ENCODE measurements at places on chromosomes 6 and 20. TPM values are rescaled to one million over a fixed set of nuclear protein-coding genes. Genes with fewer than 3 reads are reported as not detected.
A peak's percentile ranks its signal among the peaks of the same experiment; 100 is the strongest.

CNPY3 gene
- polyA plus RNA-seq: 36.1 TPM

GRCh38 chr6:5261545-5262109 lies 314 bp downstream of the FARS2 start:
- H3K27ac ChIP-seq: no peak overlapping the region
- no peaks in the 10 kb centered on the region for H3K36me3 ChIP-seq
- H3K4me1 ChIP-seq: no peaks in the 10 kb centered on the region
- H3K27me3 ChIP-seq: no peaks in the 10 kb centered on the region
- DNase-seq: no peak

DNA sequence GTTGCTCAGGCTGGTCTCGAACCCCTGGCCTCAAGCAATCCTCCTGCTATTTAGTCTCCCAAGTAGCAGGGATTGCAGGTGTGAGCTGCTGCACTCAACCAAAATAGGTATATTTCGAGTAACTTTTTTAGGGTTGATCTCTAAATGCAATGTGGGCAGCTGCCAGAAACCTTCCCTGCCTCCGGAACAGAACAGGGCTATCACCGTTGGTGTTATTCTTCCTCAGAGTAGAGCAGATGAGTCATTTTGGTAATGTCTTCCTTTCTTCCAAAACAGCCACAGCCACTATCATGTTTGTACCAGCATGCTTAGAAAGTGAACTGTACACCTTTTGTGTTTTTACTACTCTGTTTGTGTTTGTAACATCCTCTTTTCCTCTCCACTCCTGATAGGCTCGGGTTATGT lies 44.1 kb downstream of the SNX9 start:
- no peak for DNase-seq
- no peaks in the 10 kb centered on the region for H3K4me1 ChIP-seq
- H3K27ac ChIP-seq: no peak overlapping the region
- no peaks in the 10 kb centered on the region for H3K36me3 ChIP-seq
- no peak overlapping the region for H3K4me3 ChIP-seq

ANKS1A gene
- 17.2 TPM for polyA plus RNA-seq

FOXQ1 gene
- 0.05 TPM for polyA plus RNA-seq

- no peaks in the 10 kb centered on the region for H3K27me3 ChIP-seq
- H3K27ac ChIP-seq: no peak overlapping the region
- no peak for DNase-seq
- no peak overlapping the region for H3K4me3 ChIP-seq
- no peaks in the 10 kb centered on the region for H3K36me3 ChIP-seq
These were observed 736.6 kb downstream of the DHX35 start for GRCh38 chr20:39698752-39699151.

DNA sequence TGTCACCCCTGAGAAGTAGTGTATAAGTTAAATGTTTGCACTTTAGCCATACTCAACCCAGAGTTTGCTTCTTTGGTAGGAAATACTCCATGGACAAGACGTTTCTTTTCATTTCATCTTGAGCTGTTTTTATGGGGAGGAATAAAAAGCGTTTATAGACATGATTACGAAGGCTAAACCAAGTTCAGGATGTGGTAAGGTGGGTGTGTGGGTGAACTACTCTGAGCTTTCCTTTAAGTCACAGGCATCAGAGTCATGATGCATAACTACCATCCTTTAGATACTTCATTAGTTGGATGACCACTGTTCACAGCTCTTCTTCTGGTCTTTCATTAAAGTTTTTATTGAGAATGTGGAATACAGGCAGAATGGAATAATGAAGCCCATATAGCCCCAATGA lies 48.9 kb downstream of the EBF4 start:
- H3K27me3 ChIP-seq: no peaks in the 10 kb centered on the region
- H3K4me3 ChIP-seq: no peak overlapping the region
- DNase-seq: no peak

DNA sequence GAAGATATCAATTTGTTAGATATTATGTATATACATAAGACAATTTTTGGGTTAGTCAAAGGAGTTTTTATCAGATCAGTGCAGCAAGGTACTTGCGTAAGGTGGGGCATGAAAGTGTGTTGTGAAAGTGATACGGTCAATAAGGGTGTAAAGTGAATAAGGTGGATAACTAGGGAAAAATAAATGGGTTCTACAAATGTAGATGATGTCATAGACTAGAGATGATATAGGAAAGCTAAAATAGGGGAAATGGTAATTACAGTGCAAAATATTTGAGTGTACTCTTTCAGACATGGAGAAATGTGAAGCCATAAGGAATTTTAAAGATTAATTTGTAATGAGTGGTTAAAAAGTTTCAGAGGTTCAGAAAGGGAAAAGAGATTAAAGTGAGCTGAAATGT lies 180.6 kb upstream of the KHDRBS2 start:
- no peaks in the 10 kb centered on the region for H3K36me3 ChIP-seq
- no peak for DNase-seq
- no peaks in the 10 kb centered on the region for H3K27me3 ChIP-seq
- no peaks in the 10 kb centered on the region for H3K4me1 ChIP-seq
- no peak overlapping the region for H3K4me3 ChIP-seq
- H3K27ac ChIP-seq: no peak overlapping the region

- H3K27ac ChIP-seq: no peak overlapping the region
- DNase-seq: no peak
- peaks cover 2% of the 10 kb centered on the region for H3K4me1 ChIP-seq
- H3K27me3 ChIP-seq: no peaks in the 10 kb centered on the region
- peaks cover 8% of the 10 kb centered on the region for H3K36me3 ChIP-seq
These were observed 53.5 kb downstream of the TRPC4AP start for GRCh38 chr20:35039146-35039545.

- no peak overlapping the region for H3K27ac ChIP-seq
- H3K4me1 ChIP-seq: no peaks in the 10 kb centered on the region
- DNase-seq: no peak
- no peaks in the 10 kb centered on the region for H3K36me3 ChIP-seq
- no peaks in the 10 kb centered on the region for H3K27me3 ChIP-seq
These were observed 497.1 kb upstream of the GJE1 start for GRCh38 chr6:141635621-141636020.

- no peak overlapping the region for H3K4me3 ChIP-seq
- H3K27ac ChIP-seq: no peak overlapping the region
- H3K27me3 ChIP-seq: peaks cover 2% of the 10 kb centered on the region
- no peaks in the 10 kb centered on the region for H3K4me1 ChIP-seq
- no peaks in the 10 kb centered on the region for H3K36me3 ChIP-seq
These were observed 51.9 kb upstream of the EDN1 start for GRCh38 chr6:12238219-12238618.

CST4 gene
- polyA plus RNA-seq: not detected

DNA sequence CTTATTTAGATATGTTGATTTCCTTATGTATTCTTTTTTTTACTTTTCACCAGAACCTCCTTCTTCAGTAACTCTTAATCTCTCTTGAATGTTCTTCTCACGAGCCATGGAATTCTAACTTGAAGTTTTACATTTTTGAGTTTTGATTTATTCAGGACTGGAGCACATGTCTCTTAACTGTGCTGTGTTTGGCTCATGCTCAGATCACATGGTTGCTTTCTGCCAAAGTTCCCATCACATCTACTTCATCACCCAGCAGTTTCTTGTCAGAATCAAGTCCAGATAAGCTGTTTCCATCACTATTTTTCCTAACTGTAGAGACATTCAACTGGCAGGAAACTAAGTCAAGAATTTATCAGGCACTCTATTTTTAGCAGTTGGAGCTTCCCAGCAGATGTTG lies 31.7 kb downstream of the SLC35A1 start:
- no peaks in the 10 kb centered on the region for H3K27me3 ChIP-seq
- no peak overlapping the region for H3K27ac ChIP-seq
- no peak for DNase-seq

- H3K4me1 ChIP-seq: no peaks in the 10 kb centered on the region
- no peak overlapping the region for H3K4me3 ChIP-seq
- H3K27ac ChIP-seq: no peak overlapping the region
- no peak for DNase-seq
These were observed 156.5 kb upstream of the PRDM1 start for GRCh38 chr6:105929626-105930025.

MYT1 gene
- polyA plus RNA-seq: not detected

GRCh38 chr6:42217157-42217518 lies 523 bp downstream of the MRPS10 start:
- H3K27me3 ChIP-seq: no peaks in the 10 kb centered on the region
- H3K27ac ChIP-seq: no peak overlapping the region
- DNase-seq: no peak
- no peaks in the 10 kb centered on the region for H3K4me1 ChIP-seq
- H3K4me3 ChIP-seq: peak overlapping the region; percentile 72
- H3K36me3 ChIP-seq: no peaks in the 10 kb centered on the region

- H3K27ac ChIP-seq: no peak overlapping the region
- no peak for DNase-seq
- H3K4me1 ChIP-seq: no peaks in the 10 kb centered on the region
- H3K36me3 ChIP-seq: no peaks in the 10 kb centered on the region
- H3K4me3 ChIP-seq: no peak overlapping the region
These were observed 774.2 kb upstream of the FLRT3 start for GRCh38 chr20:15111654-15112053.

DNA sequence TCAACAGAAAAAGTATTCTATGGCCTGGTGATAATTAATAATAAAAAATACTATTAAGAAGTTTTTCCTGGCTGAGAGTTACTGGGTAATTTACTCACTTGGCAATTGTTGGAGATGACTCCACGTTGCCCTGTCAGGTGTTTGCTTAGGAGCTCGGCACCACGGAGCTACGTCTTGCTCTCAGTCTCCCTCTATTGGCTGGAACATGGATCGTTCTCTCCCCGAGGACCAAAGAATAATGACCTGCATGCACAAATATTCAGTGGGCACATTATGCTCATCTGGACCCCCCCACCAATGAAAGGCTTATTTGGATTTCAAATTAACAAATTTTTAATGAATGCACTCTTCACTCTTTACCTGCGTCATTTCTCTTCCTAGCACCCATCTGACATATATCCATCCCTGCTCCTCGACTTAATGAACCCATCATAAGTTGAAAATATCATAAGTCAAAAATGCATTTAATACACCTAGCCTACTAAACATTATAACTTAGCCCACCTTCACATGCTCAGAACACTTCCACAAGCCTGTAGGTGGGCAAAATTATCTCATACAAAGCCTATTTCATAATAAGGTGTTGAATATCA lies 71.0 kb upstream of the CD83 start:
- no peak overlapping the region for H3K27ac ChIP-seq
- H3K4me1 ChIP-seq: no peaks in the 10 kb centered on the region
- H3K27me3 ChIP-seq: no peaks in the 10 kb centered on the region
- DNase-seq: no peak
- no peaks in the 10 kb centered on the region for H3K36me3 ChIP-seq

- no peak for DNase-seq
- no peaks in the 10 kb centered on the region for H3K27me3 ChIP-seq
- H3K4me1 ChIP-seq: no peaks in the 10 kb centered on the region
- no peaks in the 10 kb centered on the region for H3K36me3 ChIP-seq
- H3K27ac ChIP-seq: no peak overlapping the region
- H3K4me3 ChIP-seq: no peak overlapping the region
These were observed 37.6 kb upstream of the GFOD1 start for GRCh38 chr6:13524801-13525508.

SYNDIG1 gene
- polyA plus RNA-seq: 1.2 TPM

BPI gene
- polyA plus RNA-seq: not detected

SPATS1 gene
- not detected for polyA plus RNA-seq

RALGAPA2 gene
- 3.5 TPM for polyA plus RNA-seq

DNA sequence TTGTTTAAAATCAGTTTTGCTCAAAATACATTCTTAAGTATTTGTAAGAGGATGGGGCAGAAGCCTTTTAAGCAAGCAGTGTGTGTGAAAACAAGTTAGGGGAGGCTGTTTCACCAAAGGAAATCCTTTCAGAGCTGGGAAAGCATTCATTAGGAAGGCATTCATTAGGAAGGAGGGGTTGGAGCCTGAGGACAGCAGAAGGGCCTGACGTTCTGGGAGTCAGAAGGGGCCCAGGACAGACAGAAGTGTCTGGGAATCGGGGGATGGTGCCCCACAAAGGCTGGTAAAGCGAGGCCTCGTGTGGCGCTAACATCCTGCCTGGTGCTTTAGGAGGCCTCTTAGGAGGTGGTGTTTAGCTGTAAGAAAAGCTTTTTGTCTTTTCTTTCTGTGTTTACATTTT lies 80.6 kb upstream of the NXT1 start:
- peak overlapping the region; percentile 90 for H3K27ac ChIP-seq
- H3K4me1 ChIP-seq: no peaks in the 10 kb centered on the region
- no peak for DNase-seq
- H3K4me3 ChIP-seq: no peak overlapping the region
- H3K36me3 ChIP-seq: no peaks in the 10 kb centered on the region
- no peaks in the 10 kb centered on the region for H3K27me3 ChIP-seq

GRCh38 chr20:16066571-16066970 lies 506.7 kb downstream of the KIF16B start:
- H3K4me1 ChIP-seq: peaks cover 4% of the 10 kb centered on the region
- DNase-seq: no peak
- H3K27me3 ChIP-seq: no peaks in the 10 kb centered on the region

DNA sequence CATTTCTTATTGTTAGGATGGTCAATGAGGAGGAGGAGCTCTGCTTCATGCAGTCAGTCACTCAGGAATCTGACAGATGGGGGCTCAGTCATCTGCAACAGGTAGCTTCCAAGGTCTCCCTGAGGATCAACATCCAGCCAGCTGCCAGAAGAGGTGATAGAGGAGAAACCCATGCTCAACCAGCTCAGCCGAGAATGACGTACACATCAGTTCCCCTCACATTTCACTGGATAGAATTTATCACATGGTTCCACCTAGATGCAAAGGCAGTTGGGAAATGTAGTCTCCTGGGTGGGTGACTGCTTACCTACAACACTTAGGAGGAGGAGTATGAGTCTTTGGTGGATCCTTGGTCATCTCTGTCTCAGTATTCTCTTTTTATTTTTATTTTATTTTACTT lies 144.5 kb downstream of the CEBPB start:
- no peaks in the 10 kb centered on the region for H3K27me3 ChIP-seq
- no peaks in the 10 kb centered on the region for H3K36me3 ChIP-seq
- no peaks in the 10 kb centered on the region for H3K4me1 ChIP-seq
- no peak overlapping the region for H3K4me3 ChIP-seq
- no peak overlapping the region for H3K27ac ChIP-seq

DNA sequence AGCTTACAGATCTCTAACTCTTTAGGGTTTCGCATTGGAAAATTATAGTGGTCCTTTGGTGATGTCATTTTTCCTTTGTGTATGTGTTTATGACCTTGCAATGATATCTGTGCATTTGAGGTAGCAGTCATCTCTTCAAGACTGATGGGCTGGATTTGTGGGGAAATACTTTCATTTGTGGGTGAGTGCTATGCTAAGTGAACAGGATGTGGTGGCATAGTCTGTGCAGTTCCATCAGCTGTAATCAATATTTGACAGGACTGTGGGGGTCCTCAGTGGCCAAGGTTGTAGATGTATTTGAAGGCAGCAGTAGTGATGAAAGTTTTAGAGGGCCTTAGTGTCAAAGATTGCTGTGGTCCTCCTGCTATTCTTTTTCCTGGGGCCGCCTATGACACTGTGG lies 79.5 kb downstream of the CYP39A1 start:
- DNase-seq: no peak
- no peaks in the 10 kb centered on the region for H3K4me1 ChIP-seq
- H3K36me3 ChIP-seq: no peaks in the 10 kb centered on the region

LTB gene
- polyA plus RNA-seq: 0.88 TPM

HLA-DOA gene
- polyA plus RNA-seq: 0.28 TPM

Measured in aorta (tissue), 5 donors.